ENCODE measurements at places on chromosomes 4 and X. TPM values are rescaled to one million over a fixed set of nuclear protein-coding genes. Genes with fewer than 3 reads are reported as not detected.

DNA sequence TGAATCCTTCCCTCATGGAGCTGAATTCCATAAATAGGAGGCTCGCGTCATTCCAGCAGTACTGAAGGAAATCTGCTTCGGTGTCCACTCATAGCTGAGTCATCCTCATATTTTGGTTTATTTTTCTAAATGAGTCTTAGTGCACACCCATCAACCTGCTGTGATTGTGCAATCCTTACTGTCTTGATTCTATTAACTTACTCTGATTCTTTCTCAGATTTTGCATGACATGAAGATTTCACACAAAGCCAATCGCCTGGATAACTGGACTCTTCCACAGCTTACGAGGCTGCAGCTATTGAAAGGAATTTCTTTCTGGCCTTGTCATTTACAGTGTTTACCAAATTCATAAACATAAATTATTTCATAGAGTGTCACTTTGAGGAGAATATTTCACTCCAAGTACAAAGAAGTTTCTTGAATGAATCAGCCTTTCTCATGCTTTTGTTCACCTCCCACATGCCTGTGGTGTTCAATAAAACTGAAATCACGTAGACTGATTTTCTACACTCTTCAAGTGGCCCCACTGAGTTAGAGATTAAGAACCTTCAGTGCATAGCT lies 207.6 kb upstream of the SLITRK2 start:
- no peak overlapping the region for H3K27ac ChIP-seq
- no peak overlapping the region for H3K4me3 ChIP-seq
- H3K4me1 ChIP-seq = no peaks in the 10 kb centered on the region
- no peaks in the 10 kb centered on the region for H3K36me3 ChIP-seq

DNA sequence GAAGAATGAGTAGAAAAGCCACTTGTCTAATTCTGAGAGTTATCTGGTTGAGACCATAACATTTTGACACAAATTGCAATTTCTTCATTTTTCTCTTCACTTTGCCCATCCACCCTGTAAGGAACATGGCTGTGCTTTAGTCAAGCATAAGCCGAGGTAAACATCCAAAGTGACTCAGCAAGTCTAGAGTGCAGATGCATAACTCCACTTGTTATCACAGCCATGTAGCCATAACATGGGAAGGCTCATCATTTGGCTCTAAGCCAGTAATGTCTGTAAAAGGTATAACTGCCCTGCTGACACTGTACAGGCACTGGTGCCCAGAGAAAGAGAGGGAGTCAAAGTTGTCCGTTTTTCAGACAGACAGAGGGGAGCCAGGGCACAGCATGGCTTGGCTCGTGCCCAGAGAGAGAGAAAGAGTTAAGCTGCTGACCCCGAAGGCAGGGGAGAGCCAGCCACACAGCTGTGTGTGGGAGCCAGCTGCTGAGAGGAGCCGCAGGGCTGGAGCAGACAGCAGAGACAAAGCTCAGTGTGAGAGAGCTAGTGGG lies 76.9 kb upstream of the EXOC1L start:
- no peak overlapping the region for H3K4me3 ChIP-seq
- H3K27ac ChIP-seq = no peak overlapping the region

DNA sequence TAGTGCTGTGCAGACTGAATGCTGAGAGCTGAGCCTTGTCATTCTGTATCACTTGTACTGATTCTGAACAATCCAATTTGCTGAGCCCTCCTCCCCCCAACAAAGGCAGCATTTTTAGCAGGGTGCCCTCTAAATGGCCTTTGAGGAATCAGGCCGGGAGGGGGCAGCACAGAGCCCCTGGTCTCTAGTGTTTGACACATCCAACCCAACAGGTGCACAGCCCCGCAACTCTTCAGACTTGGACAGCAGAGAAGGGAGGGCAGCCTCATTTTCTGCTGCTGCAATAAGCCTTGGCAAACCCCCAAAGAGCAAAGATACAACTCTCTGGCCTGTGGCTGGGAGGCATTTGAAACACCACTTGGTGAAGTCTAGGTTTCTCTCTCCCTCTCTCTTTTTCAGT lies 3.4 kb downstream of the ATP1B4 start:
- no peak overlapping the region for H3K27ac ChIP-seq
- H3K4me3 ChIP-seq = no peak overlapping the region
- peak; percentile 1 for DNase-seq
- H3K36me3 ChIP-seq = no peaks in the 10 kb centered on the region
- H3K4me1 ChIP-seq = no peaks in the 10 kb centered on the region
- no peaks in the 10 kb centered on the region for H3K27me3 ChIP-seq

- H3K27ac ChIP-seq = no peak overlapping the region
- DNase-seq = no peak
- no peak overlapping the region for H3K4me3 ChIP-seq
- no peaks in the 10 kb centered on the region for H3K4me1 ChIP-seq
- H3K36me3 ChIP-seq = no peaks in the 10 kb centered on the region
Measured at GRCh38 chr4:44671636-44672035, 6.6 kb upstream of the GUF1 start.

- H3K4me1 ChIP-seq = no peaks in the 10 kb centered on the region
- no peaks in the 10 kb centered on the region for H3K27me3 ChIP-seq
- no peak for DNase-seq
- no peak overlapping the region for H3K4me3 ChIP-seq
- no peaks in the 10 kb centered on the region for H3K36me3 ChIP-seq
Measured at GRCh38 chr4:26807330-26807729, 53.3 kb upstream of the STIM2 start.

CHST7 gene
- total RNA-seq = 28.0 TPM

NSG1 gene
- 0.27 TPM for total RNA-seq

DNA sequence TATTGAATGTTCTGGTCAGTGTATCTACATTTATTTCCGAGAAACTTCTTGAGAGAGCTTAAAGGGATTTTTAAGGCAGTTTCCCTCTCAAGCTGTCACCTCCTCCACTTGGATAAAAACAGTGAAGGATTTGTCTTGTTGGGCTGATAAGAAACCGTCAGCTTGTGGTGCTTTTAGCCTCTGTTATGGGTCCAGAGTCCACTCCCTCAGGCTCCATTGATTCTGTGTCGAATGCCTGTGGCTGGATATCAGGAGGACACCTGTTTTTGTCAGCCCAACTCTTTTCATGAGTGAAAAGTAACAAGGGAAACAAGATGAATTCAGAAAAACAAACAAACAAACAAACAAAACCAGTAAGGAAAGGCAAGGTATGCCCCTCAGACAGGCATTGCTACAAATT lies 12.4 kb downstream of the CLCN4 start:
- H3K36me3 ChIP-seq = no peaks in the 10 kb centered on the region
- no peak overlapping the region for H3K27ac ChIP-seq
- no peaks in the 10 kb centered on the region for H3K4me1 ChIP-seq
- no peaks in the 10 kb centered on the region for H3K27me3 ChIP-seq

IBSP gene
- total RNA-seq = not detected

SMIM10 gene
- 14.6 TPM for total RNA-seq

DNA sequence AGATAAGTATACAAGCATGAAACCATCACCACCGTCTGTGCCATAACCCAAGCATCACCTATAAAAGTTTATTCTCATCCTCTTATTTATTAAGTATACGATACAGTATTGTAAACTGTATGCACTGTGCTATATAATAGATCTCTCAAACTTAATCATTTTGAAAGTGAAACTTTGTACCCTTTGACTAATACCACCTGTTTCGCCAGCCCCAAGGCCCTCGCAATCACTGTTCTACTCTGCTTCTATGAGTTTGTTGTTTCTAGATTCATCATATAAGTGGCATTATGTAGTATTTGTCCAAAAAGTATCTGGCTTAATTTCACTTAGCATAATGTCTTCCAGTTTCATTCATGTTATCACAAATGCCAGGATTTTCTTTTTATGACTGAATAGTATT lies 72.1 kb upstream of the DOCK11 start:
- no peak for DNase-seq
- H3K27me3 ChIP-seq = no peaks in the 10 kb centered on the region
- no peaks in the 10 kb centered on the region for H3K4me1 ChIP-seq
- H3K27ac ChIP-seq = no peak overlapping the region
- H3K4me3 ChIP-seq = no peak overlapping the region

- H3K4me1 ChIP-seq = no peaks in the 10 kb centered on the region
- H3K27ac ChIP-seq = no peak overlapping the region
- H3K4me3 ChIP-seq = no peak overlapping the region
- DNase-seq = no peak
- no peaks in the 10 kb centered on the region for H3K36me3 ChIP-seq
Measured at GRCh38 chrX:121128925-121129877, 81.8 kb downstream of the GLUD2 start.

XPNPEP2 gene
- 4.2 TPM for total RNA-seq

DNA sequence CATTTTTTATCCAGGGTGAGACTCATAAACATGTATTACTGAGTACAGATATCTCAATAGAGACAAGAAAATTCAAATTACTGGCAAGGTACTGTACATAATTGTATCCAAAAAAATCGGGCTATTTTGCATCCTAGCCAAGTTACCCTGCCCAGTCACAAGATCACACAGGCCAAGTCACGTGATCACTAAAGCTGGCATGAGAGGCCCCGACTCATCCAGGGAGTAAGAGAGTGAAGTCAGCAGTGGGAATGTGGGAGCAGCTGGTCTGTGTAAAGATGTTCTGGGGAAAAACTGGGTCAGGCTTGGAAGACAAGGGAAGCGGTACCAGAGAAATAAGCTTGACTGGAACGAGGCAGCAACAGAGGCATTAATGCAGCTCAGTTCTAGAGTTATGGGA lies 119.3 kb upstream of the STS start:
- DNase-seq = no peak
- H3K4me1 ChIP-seq = no peaks in the 10 kb centered on the region
- no peak overlapping the region for H3K4me3 ChIP-seq
- H3K27ac ChIP-seq = no peak overlapping the region
- no peaks in the 10 kb centered on the region for H3K27me3 ChIP-seq
- H3K36me3 ChIP-seq = no peaks in the 10 kb centered on the region

- H3K4me3 ChIP-seq = peak overlapping the region; percentile 5
- peaks cover 20% of the 10 kb centered on the region for H3K4me1 ChIP-seq
Measured at GRCh38 chrX:44904542-44905115, 31.6 kb downstream of the KDM6A start.

- DNase-seq = no peak
- H3K4me3 ChIP-seq = no peak overlapping the region
- no peaks in the 10 kb centered on the region for H3K36me3 ChIP-seq
- H3K27ac ChIP-seq = no peak overlapping the region
Measured at GRCh38 chrX:87063642-87064041, 454.0 kb upstream of the KLHL4 start.

GRCh38 chrX:68826113-68826980 lies 2.5 kb upstream of the EFNB1 start:
- H3K27me3 ChIP-seq = no peaks in the 10 kb centered on the region
- no peak overlapping the region for H3K27ac ChIP-seq
- H3K4me1 ChIP-seq = peaks cover 3% of the 10 kb centered on the region
- no peak overlapping the region for H3K4me3 ChIP-seq
- no peaks in the 10 kb centered on the region for H3K36me3 ChIP-seq

PCDH7 gene
- 435 TPM for total RNA-seq
